ENCODE measurements at places on chromosomes 6 and 20.

DNA sequence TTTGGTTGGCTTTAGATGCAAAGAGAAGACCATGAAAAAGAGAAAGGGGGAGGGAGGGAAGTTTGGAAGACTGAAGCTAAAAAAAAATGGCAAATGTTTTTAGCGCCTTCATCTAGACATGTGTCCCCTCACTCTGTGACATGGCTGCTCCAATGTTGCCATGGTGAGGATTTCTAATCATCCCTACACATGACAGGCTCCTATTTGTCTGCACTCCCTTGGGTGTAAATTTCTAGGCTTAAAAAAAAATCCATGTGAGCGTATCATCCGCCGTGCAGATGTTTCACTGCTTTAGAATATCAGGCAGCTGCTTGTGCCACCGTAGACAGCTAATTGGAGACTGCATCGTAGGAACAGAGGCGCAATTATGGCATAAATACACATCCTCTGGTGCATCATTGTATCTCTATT is 761.1 kb upstream of the MMS22L start:
- H3K36me3 ChIP-seq = no peaks in the 10 kb centered on the region
- no peak overlapping the region for H3K27ac ChIP-seq
- no peak for DNase-seq
- H3K4me3 ChIP-seq = no peak overlapping the region
- H3K27me3 ChIP-seq = no peaks in the 10 kb centered on the region
- H3K4me1 ChIP-seq = peaks cover 66% of the 10 kb centered on the region

GRCh38 chr20:19562426-19562825 is 195.6 kb upstream of the RIN2 start:
- no peaks in the 10 kb centered on the region for H3K36me3 ChIP-seq
- no peak for DNase-seq
- no peaks in the 10 kb centered on the region for H3K27me3 ChIP-seq
- no peak overlapping the region for H3K27ac ChIP-seq
- no peaks in the 10 kb centered on the region for H3K4me1 ChIP-seq

DNA sequence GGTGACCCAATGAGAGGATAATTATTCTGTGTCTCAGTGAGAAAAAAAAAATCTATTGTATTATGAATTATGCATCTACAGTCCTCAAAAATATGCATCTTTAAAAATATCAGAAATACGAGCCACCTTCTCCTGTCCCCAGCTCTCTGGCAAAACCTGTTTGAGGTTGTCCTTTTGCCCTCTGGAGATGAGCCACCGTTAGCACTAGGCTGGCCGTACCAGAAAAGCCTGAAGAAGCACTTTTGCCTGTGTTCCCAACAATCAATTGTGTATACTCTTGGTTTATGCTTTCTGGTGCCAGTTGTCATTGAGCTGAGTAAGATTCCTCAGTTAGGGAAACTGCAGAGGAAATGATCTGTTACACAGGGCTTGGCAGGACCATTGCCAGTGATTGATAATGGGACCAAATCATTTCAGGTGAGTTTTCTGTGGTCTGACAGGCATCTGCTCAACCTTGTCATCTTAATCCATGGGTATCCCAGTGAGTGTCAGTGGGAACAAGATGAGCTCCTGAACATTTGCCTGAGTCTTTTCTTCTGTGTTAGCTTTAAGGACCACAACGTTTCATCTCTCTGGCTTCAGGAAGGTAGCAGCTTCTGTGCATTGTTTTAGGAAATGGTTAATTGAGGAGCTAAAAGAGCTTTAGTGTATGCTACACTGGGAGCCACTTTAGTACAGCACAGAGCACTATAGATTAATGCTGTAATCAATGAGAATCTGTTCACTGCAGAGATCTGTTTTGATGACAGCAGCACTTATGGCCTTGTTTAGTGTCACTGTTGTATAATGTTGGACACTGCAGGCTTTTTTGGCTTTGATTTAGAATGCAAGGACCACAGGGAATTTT is 330.1 kb downstream of the RIMS1 start:
- no peaks in the 10 kb centered on the region for H3K27me3 ChIP-seq
- no peak for DNase-seq
- no peak overlapping the region for H3K4me3 ChIP-seq
- H3K27ac ChIP-seq = no peak overlapping the region
- H3K4me1 ChIP-seq = no peaks in the 10 kb centered on the region

DNA sequence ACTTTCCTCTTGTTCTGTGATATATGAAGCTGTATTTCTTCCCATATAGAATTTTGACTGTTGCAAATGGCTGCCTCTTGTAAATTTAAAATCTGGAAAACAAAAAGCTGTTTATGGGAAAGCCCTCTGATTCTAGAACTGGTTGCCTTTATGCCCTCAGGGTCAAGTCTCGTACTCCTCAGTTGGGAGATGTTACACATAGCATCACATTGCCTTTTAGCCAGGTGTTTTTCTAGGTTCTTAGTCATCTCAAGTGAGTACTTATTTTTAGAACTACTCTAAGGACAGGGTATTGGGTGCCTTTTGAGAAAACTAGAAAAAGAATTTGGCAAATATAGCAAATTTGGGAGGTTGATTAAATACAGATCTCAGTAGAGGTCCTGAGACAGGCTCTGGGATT is 58.5 kb downstream of the ANKS1A start:
- no peak for DNase-seq
- no peak overlapping the region for H3K27ac ChIP-seq
- H3K4me3 ChIP-seq = no peak overlapping the region
- no peaks in the 10 kb centered on the region for H3K36me3 ChIP-seq
- no peaks in the 10 kb centered on the region for H3K27me3 ChIP-seq

DNA sequence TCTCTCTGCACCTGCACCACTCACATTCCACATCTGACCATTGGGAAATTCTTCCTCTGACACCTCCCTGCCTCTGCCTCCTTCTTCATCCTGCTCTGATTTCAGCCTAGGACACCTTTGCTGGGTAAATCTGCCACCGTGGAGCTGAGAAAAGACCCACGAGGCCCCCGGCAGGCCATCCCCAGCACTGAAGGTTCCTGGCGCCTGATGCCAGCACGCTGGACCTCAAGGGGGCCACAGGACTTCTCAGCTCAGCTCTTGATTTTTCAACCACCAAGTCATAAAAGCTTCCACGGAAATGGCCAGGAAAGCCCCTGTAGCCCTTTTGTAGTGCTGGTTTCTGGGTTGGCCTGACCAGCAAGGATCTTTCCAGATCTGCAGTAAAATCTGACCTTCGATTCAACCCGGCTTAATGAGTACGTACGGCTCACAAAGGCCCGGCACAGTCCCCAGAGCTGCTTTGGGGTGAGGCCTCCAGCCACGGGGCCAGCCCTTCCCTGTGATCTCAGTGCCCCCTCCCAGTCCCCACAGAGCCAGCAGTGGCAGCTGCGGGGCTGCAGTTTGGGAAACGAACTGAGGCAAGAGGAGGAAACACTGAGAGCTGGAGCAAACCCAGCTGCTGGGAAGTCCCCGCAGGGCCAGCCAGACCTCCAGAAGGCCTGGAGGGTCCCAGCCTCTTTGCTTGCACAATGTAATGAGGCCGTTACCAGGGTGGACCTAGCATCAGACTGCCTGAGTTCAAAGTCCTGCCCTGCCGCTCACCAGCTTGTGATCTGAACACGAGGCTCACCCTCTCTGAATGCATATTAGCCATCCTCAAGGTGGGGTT is 157.5 kb downstream of the BMP7 start:
- H3K4me3 ChIP-seq = no peak overlapping the region
- H3K27me3 ChIP-seq = no peaks in the 10 kb centered on the region
- H3K36me3 ChIP-seq = no peaks in the 10 kb centered on the region

GRCh38 chr6:111985202-111985731 is 68.6 kb upstream of the CCN6 start:
- H3K4me1 ChIP-seq = peaks cover 10% of the 10 kb centered on the region
- H3K36me3 ChIP-seq = no peaks in the 10 kb centered on the region
- H3K4me3 ChIP-seq = no peak overlapping the region
- H3K27me3 ChIP-seq = no peaks in the 10 kb centered on the region

- H3K4me3 ChIP-seq = no peak overlapping the region
- no peaks in the 10 kb centered on the region for H3K4me1 ChIP-seq
- DNase-seq = no peak
- no peak overlapping the region for H3K27ac ChIP-seq
- no peaks in the 10 kb centered on the region for H3K27me3 ChIP-seq
- no peaks in the 10 kb centered on the region for H3K36me3 ChIP-seq
Measured at GRCh38 chr6:25682324-25682723, 30.3 kb downstream of the SCGN start.

DNA sequence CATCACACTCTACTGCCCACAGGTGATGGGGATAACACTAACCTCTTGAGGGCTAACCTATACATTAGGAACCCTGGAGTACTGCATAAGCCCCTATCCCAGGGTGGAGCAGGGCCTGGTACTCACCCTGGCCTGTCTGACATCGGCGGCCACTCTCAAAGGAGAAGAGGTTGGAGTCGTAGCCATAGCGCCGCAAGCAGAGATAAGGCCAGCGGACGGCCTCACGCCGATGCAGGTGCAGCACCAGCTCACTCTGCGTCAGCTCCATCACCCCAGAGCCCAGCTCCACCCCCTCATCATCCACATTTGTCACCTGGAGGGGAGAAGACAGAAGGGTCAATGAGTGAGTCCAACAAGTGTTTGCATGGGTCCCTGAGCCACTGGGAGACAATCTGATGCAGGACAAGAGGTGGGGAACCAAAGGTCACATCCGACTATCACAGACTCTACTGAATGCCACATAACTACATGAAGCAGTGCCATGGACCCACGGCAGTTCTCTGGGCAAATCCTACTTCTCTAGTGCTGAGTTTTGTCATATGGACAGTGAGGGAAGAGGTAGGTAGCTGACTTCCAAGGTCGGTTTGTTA is 4.3 kb downstream of the FRS3 start:
- no peak overlapping the region for H3K4me3 ChIP-seq
- no peaks in the 10 kb centered on the region for H3K27me3 ChIP-seq
- peaks cover 5% of the 10 kb centered on the region for H3K4me1 ChIP-seq
- no peak overlapping the region for H3K27ac ChIP-seq
- peaks cover 33% of the 10 kb centered on the region for H3K36me3 ChIP-seq
